Upper lobe of right lung (tissue), 1 donor: ENCODE measurements at places on chromosomes 2 and 18.

DNA sequence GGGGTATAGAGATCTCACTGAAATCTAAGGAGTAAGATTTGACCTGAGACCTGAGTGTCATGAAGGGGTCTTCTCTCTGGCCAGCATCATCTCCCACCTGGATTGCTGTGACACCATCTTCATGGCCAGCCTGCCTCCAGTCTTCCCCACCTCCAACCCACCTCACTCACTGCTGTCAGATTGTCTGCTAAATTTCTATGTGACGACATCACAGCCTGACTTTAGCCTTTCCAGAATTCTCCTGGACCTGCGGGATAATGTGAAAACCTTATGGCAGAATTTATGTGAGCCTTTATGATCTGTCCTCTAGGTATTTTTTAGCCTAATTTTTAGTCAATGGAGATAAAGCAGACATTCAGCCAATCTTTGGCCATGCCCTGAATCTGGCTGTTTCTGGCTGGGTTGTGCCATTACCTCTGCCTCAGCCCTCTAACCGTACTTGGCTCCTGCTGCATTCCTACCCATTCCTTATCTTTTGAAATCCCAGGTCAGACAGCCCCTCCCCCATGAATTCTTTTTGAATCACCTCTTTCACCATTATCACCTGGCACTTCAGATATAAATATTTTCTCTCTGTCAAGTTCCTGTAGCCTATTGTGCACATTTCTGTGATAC lies 66.4 kb upstream of the MMADHC start:
- DNase-seq, result no peak

DNA sequence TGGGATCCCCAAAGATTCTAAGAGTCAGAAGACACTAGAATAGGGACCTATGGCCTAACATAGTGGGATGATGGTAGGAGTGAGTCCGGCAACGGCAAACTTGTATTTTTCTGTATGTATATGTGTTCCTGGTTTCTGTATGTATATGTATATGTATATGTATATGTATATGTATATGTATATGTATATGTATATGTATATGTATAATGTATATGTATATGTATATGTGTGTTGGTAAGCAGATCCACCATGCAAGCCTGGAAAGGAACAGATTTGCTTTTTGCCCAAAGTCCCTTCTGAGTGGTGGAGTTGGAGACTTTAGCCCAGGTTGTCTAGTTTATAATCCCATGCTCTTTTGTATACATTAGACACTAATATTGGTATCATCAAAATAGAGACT lies 46.6 kb downstream of the MFSD6 start:
- no peak for DNase-seq

DNA sequence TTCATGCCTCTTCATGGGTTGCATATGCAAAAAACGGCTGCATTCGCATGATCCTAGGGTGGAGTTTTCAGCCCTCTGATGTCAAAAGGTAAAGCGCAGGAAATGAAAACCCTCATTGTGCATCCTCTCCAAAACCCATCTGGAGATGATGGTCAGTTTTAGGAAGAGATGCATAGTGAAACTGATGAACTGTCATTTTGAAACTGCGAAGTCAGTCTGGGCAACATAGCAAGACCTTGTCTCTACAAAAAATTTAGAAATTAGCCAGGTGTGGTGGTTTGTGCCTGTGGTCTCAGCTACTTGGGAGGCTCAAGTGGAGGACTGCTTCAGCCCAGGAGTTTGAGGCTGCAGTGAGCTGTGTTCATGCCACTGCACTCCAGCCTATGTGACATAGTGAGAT lies 2.5 kb upstream of the TTLL4 start:
- DNase-seq, result no peak

- DNase-seq, result no peak
Measured at GRCh38 chr2:65767946-65768345, 335.5 kb upstream of the SPRED2 start.

- DNase-seq, result no peak
Measured at GRCh38 chr18:848062-848861, 36.2 kb upstream of the YES1 start.

DNA sequence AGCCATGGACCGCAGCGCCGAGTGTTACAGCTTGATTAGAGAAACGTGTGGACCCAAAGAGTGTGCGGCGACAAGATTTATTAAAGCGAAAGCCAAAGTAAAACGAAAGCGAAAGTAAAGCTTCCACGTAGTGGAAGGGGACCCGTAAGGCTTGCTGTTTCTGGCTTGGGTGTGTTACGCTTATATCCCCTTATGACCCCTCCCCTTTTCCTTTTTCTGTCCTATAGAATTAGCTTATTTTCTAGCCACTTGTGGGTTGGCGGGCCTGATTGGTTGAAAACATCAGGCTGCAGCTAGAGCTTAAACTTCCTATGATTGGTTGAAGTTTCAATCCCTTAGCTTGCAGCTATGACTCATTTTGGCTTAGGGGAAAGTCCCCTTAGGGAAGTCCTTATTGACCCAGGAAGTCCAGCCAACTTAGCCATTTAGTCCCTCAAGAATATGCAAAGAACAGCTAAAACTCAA lies 969.7 kb downstream of the DCDC2C start:
- DNase-seq, result no peak
